LHCN-M2 (cell line): ENCODE measurements at places on chromosomes 3 and 15.

DNA sequence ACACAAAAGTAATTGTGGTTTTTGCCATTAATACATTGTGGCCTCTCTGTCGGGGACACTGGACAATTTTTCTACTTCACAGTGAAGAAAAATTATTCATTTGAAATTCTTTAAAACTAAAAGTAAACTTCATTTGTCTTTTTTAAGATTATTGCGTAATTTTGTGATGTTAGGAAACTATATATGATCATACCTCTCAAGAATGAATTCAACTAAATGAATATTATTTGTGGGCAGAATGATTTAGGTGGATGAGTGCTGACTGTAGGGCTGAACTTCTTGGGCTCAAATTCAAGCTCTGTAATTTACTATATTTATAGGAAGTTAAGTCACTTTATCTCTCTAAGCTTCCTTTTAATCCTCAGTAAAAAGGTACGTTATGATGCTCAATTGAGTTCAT is 441.2 kb downstream of the ROBO1 start:
- DNase-seq = no peak

DNA sequence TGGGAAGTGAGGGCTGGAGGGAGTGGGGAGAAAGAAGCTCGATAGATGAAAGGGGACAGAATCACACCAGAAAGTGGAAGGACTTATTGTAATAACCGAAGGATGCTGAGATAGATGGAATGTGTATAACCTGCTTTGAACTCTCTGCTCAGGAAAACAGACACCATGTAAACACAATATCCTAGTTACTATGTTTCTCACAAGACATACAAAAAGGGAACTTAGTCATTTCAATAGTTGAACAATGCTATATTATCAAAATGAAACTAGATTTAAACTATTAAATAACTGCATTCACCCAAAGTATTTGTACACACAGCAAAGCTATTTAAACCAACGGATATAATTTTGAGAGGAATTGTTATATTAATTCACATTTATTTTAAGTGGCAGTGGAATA is 108.3 kb upstream of the GADL1 start:
- no peak for DNase-seq

DNA sequence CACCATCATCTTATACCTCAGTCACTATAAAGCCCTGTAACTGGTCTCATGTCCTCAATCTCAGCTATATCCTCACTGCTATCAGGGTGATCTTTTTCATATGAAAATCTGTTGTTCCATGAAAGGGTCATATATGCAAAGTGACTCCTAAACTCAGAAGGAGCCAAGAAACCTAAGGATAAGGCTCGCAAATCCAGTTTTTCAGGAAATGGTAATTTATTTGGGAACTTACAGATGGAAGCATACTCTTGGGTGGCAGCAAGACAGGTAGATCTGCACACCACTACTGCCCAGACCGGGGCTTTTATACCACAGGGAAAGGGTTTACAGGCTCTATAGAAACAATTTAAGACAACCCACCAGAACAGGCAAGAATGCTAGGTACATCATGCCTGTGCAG is 272.3 kb downstream of the UBE2E2 start:
- no peak for DNase-seq

DNA sequence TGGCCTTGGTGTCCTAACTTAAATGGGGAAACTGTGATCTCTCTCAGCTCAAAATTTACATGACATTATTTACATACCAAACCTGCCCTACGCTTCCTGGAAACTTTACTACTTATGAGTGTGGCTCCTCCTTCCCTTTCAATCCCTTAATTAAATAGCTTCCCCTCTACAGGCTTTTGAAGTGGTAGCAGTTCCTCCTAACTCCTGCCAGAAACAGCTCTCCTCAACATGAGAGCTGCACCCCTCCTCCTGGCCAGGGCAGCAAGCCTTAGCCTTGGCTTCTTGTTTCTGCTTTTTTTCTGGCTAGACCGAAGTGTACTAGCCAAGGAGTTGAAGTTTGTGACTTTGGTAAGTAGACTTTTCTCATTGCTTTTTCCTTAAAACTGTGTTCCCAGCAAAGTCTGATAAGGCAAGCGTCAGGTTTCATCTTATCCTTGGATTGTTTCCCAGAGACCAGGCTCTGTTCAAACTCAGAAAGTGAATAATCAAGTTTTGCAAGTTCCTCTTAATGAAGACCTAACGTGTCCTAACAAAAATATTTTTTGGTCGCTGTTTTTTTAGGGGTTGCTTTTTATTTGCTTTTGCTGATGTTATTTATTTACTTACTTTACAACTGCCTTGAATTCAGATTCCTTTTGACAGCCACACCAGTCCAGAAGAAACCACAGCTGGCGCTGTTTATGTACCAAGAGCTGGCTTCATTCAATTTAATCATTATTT is at the start of gene ACP3:
ACP3 (plus strand) TSS at position 179 of the 720 bp plus-strand sequence; CDS start at position 229, 50 bp downstream.
- peak; percentile 40 for DNase-seq

DNA sequence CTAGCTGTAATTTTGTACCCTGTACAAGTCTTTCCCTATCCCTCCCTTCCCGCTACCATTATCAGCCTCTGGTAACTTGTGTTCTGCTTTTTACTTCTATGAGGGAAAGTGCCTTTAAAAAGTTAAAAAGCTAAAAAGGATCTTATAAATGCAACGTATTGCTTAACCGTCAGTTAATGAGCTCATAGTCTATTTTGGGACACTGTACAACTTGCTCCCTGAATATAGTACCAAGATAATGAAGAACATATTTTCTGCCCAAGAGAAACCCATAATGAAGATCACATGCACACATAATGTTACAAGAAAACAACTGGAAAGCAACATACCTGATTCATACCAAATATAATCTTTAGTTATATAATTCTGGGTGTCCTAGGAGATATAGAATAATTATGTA is 22.6 kb downstream of the ZIC1 start:
- peak; percentile 19 for DNase-seq

GRCh38 chr3:76122007-76122406 is 336.7 kb upstream of the ZNF717 start:
- peak; percentile 45 for DNase-seq

- DNase-seq = no peak
Measured at GRCh38 chr15:57591822-57592367, at the start of gene MYZAP. TSS of gene MYZAP (plus strand) at chr15:57591904. CDS start at chr15:57592035, 131 bp downstream.

- DNase-seq = peak; percentile 44
Measured at GRCh38 chr15:56978898-56979662, 60.6 kb downstream of the TCF12 start.

GRCh38 chr3:33105341-33105948 is 8.4 kb upstream of the CRTAP start:
- DNase-seq = no peak

DNA sequence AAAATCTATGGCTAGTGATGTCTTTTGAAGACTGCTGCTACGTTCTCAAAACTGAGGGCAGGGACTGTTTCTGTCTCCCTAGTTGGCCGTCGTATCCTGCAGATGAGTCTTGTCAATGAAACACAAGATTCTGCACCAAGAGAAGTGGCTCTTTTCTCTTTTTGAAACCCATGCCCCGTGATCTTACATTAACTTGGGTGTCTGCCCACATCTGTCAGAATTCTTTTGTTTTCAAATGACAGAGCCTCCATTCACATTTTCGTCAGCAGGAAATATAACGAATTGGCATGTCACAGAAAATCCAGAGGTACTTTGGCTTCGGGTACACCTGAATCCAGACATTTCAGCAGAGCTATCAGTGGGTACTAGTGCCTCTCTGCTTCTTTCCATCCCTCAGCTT is 331.3 kb upstream of the PROK2 start:
- no peak for DNase-seq

DNA sequence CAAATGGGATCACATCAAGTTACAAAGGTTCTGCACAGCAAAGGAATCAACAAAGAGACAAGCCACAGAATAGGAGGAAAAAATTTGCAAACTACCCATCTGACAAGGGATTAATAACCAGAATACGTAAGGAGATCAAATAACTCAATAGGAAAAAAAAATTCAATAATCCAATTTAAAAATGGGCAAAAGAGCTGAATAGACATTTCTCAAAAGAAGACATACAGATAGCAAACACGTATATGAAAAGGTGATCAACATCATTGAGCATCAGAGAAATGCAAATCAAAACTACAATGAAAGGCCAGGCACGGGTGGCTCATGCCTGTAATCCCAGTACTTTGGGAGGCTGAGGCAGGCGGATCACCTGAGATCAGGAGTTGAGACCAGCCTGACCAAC is 23.5 kb upstream of the CPEB1 start:
- DNase-seq = no peak

DNA sequence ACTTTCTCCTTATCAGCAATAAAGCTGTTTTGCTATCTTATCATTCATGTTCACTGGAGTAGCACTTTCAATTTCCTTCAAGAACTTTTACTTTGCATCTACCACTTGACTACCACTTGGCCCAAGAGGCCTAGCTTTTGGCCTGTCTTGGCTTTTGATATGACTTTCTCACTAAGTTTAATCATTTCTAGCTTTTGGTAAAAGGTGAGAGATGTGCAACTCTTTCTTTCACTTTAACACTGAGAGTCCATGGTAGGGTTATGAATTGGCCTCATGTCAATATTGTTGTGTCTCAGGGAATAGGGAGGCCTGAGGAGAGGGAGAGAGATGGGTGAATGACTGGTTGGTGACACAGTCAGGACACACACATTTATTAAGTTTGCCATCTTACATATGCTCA is 31.0 kb upstream of the FAM3D start:
- DNase-seq = no peak

DNA sequence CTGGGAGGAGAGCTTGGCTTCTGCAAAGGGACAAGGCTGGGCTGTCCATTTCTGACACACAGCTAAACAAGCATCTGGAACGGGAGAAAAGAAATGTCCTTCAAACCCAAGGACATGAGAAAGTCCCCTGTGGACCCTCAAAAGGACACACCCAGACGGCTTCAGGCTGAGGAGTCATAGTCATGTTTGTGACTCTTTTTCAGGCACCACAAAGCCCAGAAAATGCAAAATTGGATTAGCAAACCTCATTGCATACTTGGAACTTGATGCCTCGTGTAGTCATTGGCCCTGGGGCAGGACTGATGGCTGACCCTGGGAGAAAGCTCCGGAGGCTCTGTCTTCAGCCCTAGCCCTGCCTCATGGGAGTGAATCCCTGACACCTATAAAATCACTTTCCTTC is 21.5 kb downstream of the FAM174B start:
- DNase-seq = no peak

GRCh38 chr3:64801856-64802255 is 114.1 kb upstream of the ADAMTS9 start:
- DNase-seq = no peak

GRCh38 chr3:146577662-146578061 is 27.5 kb downstream of the PLSCR5 start:
- peak; percentile 67 for DNase-seq

DNA sequence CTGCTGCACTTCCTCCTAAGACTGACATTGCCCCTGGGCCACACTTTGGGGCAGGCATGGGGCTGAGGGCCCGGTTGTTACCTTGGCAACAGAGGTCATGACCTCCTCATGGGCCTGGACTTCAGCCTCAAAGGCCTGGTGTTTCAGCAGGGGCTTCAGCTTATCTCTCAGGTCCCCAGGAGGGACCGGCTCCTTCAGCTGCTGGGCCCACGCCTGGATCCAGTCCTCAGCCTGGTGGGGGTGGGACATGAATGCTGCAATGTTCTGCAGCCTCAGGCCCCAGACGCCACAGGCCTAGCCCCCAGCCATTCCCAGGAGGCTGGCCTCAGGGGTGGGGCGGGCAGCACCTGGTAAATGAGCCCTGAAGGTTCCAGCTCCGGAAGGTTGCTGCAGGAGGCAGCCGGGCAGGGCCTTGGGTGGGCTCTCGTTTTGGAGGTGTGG is 27.6 kb downstream of the SPTBN5 start:
- no peak for DNase-seq

GRCh38 chr3:110749006-110749405 is 322.6 kb upstream of the NECTIN3 start:
- DNase-seq = no peak

DNA sequence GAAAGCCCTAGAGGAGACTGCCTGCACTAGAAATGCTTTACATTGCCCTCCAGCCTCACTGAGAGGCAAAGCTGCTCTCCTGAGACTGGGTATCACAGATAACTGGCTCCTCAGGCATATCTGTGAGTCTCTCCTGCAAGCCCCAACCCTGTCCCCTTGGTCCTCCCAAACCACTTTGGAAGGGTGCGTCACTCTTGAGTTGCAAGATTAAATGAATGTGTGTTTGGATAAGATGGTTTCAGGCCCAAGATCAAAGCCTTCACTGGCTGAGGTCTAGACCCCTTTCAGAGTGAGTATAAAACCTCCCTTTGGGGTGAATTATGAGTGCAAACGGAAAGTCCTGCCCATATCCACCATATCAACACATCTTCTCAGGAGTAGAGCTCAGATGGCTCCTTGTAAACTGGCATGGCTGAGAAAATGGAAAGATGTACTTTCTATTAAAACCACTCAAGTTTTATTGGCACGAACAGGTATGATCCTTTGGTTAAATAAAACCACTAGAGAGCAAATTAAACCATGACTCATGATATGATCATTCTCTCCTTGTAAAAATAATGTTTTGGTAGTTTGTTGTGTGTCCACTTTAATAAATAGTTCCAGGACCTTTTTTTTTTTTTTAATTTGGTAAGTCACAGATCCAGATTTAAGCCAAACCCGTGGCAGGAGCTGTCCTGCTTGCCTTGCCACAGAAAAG is 164.0 kb downstream of the CHST2 start:
- peak; percentile 88 for DNase-seq

DNA sequence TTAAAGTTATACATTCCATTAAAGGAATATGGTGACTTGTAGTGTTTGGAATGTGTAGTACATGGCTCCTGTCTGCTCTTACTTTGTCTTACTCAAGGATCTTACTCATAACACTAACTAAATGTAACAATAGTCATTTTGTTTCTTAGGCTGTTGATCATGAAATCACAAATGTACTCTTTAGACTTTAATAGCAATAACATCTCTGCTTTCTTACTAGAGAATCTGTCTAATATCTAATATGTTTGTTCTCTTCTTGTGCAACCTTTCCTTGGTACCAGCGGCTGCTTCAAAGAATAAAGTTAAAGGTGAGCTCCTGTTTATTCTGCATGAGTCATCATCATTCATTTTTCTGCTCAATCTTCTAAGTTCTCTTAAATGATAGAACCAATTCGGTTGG is 767.5 kb downstream of the CADM2 start:
- DNase-seq = no peak

DNA sequence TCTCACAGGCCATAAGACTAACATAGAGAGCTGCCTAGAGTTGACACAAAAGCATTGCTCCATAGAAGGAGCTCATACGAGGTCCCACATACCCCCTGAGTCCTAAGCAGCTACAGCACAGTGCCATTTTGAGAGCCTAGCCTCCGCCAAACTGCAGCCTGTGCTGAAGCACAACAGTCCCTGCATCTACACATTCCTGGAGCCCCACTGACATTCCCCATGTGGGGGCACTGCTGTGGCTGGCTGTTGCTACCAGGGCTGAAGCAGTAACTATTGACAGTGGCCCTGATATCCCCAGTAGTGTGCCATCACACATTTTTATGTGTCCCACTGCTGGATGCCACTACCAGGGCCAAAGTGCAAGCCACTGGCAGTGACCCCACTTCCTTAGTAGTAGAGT is 80.3 kb downstream of the CERS3 start:
- DNase-seq = no peak
